WTC11 (cell line): ENCODE measurements at places on chromosomes 1 and 21.

DNA sequence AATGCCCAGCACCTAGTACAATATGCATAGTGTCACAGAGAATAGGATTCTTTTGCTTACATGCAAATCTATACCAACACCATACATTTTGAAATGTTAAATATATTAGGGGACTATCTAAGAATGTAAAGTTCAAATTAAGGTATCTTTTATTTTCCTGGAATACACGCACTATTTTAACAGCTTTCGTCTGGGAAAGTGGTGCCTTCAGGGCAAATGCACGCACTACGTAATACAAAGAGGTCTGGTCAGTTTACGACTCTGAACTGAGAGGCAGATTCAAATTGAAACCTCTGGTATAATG, 931 bp downstream of the FUBP1 start:
- no peak for DNase-seq

GRCh38 chr1:92736395-92736794, 48.5 kb downstream of the EVI5 start:
- no peak for DNase-seq

- DNase-seq, result peak; percentile 43
Measured at GRCh38 chr21:44455524-44456213, 359 bp downstream of the LRRC3 start.

- DNase-seq, result no peak
Measured at GRCh38 chr1:170800812-170801211, 134.5 kb upstream of the MROH9 start.

DNA sequence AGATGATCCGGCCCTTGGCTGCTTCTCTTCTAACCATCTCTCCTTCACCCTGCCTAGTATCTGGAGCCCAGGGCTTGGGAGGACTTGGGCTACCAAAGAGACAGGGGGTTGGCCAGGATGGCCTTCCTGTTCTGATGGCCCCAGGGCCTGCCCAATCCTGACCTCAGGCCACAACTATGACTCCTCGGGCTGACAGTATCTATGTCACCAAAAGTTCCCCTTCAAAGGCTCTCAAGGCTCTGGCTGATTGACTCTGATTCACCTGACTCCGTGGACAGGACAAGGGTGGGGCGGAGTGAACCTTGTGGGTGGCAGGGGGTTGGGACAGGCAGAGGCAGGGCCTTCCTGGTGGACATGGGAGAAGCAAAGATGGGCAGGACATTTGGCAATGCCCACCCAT, 12.7 kb downstream of the MEF2D start:
- no peak for DNase-seq

DNA sequence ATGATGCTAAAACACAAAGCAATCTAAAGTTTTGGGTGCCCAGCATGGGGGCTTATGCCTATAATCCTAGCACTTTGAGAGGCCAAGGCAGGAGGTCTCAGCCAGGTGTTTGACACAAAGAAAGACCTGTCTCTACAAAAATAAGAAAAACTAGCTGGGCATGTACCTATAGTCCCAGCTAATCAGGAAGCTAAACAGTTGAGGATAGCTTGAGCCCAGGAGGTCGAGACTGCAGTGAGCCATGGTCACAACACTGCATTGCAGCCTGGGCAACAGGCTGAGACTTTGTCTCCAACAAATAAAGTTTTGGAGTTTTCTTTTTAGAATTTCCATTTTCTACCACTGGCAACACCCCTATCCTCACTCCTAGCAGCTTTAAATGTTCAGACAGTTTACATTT, 55.1 kb upstream of the GUCA2A start:
- no peak for DNase-seq

DNA sequence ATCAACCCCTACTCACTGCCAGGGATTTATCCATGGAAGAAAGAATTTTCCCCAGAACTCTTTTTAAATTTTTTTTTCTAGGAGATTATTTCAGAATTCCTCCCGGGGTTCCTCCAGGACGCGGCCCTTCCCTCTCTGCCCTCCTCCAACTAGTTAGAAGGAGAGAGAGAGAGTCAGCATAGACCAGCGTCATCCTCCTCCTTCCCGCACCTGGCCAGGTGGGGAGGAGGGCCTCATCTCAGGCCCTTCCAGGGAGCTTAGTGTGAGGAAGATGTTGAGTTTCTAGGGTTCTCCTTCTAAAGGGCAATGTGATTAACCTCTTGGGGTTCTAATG, 63.6 kb downstream of the CDK18 start:
- DNase-seq, result no peak

DNA sequence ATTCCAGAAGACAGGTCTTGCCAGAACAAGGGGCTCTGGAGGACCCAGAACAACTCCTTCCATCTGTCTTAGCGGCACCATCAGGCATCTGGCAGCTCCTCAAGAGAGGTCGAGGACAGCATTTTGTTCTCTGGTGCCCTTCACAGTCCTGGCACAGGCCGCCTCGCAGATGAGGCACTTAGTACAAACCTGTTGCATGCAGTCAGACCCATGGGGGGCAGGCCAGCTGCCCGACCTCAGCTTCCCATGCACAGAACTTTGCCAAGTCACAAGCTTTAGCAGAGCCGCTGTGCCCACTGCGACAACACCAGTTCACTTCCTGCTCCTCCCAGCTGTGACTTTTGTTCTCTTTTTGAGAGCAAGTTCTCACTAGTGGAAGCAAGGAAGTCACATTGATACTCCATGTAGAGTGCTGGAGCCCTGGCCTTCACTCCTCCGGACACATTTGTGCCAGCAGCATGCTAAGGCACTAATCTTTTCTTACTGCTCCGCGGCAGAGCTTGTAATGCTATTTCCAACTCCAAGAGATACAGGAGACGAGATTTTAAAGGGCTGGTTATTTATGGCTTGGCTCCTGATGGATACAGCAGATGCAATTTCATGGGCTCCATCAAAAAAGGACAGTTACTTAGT, 44.6 kb downstream of the HMGB4 start:
- no peak for DNase-seq

- no peak for DNase-seq
Measured at GRCh38 chr1:183346276-183346732, 71.9 kb downstream of the NMNAT2 start.

DNA sequence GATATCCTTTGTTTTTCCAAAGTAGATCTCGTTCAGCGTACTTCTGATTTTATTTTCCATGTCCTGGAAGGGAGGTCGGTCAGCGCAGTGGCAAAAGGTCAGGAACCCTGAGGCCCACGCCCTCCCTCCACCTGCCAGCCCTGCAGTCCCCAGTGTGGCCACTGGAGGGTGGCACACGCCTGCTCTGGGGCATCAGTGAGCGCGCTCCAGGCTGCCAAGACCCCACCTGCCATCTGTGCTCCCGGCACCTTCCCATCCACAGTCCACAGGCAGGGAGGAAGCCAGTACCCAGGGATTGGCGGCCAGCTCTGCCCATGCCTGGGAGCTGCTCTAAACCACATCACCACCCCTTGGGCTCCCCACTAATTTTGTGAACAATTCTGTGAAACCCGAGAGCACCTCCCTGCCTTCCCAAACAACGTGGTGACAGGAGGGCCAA, 32.3 kb downstream of the SLC66A1 start:
- peak; percentile 81 for DNase-seq

- DNase-seq, result no peak
Measured at GRCh38 chr1:14404862-14405301, 193.6 kb upstream of the KAZN start.

DNA sequence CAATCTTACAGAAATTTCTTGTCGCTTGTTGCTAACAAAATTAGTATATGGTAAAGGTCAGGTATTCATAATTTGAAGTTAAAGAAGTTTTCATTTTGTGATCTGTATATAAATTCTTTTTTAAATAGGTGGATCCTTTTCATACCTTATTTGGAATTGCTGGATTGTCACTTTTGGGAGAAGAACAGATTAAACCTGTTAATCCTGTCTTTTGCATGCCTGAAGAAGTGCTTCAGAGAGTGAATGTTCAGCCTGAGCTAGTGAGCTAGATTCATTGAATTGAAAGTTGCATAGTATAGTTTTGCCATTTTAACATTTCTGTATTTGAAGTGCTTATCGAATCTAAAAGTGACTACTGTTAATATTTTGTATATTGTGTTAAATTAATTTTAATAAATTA, 2.3 kb upstream of the MSH4 start:
- DNase-seq, result no peak
